ENCODE measurements at places on chromosomes 13 and 19. TPM values are rescaled to one million over a fixed set of nuclear protein-coding genes. Genes with fewer than 3 reads are reported as not detected.

DNA sequence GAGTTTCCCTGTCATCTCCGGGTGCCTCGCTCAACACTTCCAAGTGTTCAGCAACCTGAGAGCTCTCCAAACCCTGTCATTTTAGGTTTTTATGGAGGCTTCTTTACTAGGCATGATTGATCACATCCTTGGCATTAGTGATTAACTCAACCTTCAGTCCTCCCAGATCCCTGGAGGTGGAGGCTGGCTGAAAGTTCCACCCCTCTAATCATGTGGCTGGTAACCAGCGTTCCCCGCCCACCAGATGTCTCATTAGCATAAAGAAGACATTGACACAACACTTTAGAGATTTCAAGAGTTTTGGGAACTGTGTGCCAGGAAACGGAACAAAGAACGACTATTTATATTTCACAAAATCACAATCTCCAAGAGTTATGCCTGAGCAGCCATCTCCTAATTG, 71.1 kb upstream of the RGCC start:
- H3K4me3 ChIP-seq: no peak overlapping the region
- H3K27me3 ChIP-seq: no peaks in the 10 kb centered on the region
- no peaks in the 10 kb centered on the region for H3K36me3 ChIP-seq
- H3K27ac ChIP-seq: no peak overlapping the region
- DNase-seq: no peak

DNA sequence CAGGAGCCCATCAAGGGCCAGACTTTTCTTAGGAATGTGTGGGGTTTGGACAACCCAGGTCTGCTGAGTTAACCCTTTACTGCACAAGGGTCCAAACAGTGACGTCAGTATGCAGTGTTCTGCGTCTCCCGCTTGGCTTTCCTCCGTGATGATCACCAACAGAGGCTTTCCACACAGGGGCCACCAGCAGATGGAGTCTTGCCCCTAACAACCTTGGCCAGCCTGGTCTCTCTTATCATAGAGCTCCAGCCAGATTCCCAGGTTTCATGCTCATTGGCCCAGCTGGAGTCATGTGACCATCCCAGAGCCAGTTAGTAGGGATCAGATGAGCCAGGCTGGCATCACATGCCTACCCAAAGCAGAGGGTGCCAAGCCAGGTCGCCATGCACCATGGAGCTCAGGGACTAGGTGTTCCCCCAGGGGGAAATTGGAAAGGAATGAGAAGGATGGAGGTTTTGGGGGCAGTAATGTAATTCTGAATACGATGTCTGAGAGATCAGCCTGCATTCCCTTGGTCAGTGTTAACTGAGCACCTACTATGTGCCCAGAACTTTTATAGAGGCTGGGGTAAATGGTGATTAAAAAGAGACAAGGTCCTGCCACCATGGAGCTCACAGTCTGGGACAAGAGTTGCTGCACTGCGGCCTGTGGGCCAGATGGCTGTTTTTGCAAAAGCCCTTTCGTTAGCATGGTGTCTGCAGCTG, 61.2 kb downstream of the MYH14 start:
- no peak overlapping the region for H3K27ac ChIP-seq
- no peaks in the 10 kb centered on the region for H3K27me3 ChIP-seq
- no peak for DNase-seq
- peaks cover 3% of the 10 kb centered on the region for H3K36me3 ChIP-seq
- no peak overlapping the region for H3K4me3 ChIP-seq
- no peaks in the 10 kb centered on the region for H3K4me1 ChIP-seq

DNA sequence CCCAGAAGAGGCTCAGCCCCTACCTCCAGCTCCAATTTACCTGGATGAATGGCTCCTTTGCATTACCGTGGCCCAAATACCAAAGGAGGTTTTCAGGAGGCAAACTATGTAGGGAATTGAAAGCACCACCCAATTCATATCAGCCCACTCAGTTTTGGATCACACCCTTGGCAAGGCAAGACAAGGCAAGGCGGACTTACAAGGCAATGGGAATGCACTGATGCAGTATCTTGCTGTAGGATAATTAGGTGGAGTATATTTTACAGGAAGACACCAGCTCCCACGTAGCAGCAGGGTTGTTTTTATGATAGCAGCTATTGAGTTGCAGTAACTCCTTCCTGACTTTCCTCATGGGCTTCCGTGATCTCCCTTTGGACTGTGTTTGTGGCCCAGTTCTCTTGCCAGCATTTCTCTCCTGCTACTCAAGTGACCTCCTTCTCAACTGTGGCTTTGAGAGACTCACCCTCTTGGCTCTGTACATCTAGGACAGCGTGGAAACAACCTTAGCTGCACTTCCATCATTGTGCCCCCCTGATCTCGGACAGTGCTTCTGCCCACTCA, 935.9 kb downstream of the EFNB2 start:
- H3K27me3 ChIP-seq: no peaks in the 10 kb centered on the region
- DNase-seq: no peak
- H3K36me3 ChIP-seq: no peaks in the 10 kb centered on the region
- no peak overlapping the region for H3K27ac ChIP-seq
- no peaks in the 10 kb centered on the region for H3K4me1 ChIP-seq

DNA sequence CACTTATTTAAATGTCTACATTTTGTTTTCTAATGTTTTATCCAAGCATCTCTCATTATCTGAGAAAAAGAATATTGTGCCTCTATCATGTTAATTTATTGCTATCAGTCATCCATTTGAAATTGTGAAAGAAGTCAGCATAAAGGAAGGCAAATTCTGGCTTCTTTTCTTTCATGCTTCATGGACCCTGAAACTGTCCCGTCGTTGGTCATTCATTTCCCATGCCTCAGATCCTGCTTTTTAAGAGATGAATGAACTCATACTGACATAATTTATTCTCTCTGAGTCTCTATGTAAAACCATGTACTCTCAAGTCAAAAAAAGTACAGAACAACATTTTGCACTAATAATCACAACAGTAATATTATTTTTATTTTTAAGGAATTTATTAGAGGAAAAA, 2512.0 kb downstream of the PCDH9 start:
- H3K36me3 ChIP-seq: no peaks in the 10 kb centered on the region
- no peak overlapping the region for H3K4me3 ChIP-seq
- H3K27ac ChIP-seq: no peak overlapping the region
- H3K27me3 ChIP-seq: no peaks in the 10 kb centered on the region
- DNase-seq: no peak

- no peaks in the 10 kb centered on the region for H3K27me3 ChIP-seq
- H3K36me3 ChIP-seq: no peaks in the 10 kb centered on the region
- H3K4me1 ChIP-seq: no peaks in the 10 kb centered on the region
- no peak overlapping the region for H3K4me3 ChIP-seq
- H3K27ac ChIP-seq: no peak overlapping the region
Observed at GRCh38 chr13:48827709-48828108, 148.0 kb upstream of the FNDC3A start.

- H3K27me3 ChIP-seq: no peaks in the 10 kb centered on the region
- no peaks in the 10 kb centered on the region for H3K36me3 ChIP-seq
- H3K4me1 ChIP-seq: no peaks in the 10 kb centered on the region
- H3K27ac ChIP-seq: no peak overlapping the region
- H3K4me3 ChIP-seq: no peak overlapping the region
- no peak for DNase-seq
Observed at GRCh38 chr19:45356760-45357444, 13.5 kb downstream of the ERCC2 start.

- no peaks in the 10 kb centered on the region for H3K36me3 ChIP-seq
- no peak for DNase-seq
Observed at GRCh38 chr13:74850893-74851292, 631.1 kb downstream of the TBC1D4 start.

DNA sequence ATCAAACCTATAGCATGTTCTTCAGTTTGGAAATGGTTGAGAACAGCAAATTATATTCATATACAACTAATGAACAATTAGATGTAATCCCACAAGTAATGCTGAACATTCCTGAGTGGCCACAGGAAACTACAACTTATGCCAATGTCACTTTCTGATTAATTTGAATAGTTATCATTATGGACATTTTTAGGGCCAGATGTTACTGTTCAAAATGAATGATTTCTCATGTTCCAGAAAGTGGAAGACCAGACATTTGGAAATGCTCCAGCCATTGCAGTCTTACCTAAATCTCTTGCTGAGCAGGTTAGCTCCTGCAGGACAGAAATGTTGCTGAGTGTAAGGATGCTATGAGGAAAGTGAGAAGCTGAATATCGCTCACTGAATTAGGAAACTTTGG, 819.8 kb downstream of the PCDH9 start:
- no peaks in the 10 kb centered on the region for H3K36me3 ChIP-seq
- H3K4me1 ChIP-seq: peaks cover 10% of the 10 kb centered on the region
- no peak for DNase-seq

DNA sequence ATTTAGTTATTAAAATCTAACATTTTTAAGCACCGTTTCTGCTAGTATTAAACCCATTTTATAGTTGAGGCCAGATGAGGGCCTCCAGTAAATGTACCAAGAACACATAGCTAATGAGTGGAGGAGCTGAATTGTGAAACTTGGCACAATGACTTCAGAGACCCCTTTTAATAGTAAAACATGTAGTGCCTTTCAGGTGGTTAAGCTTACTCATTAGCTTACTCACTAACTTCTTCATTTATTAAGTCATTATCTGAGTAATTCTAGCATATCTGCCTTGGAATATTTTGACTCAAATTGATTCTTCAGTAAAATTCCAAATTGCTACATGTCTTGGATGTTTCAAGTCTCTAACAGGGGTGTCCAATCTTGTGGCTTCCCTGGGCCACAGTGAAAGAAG, 735.2 kb downstream of the LIG4 start:
- H3K4me3 ChIP-seq: no peak overlapping the region
- no peak for DNase-seq
- no peaks in the 10 kb centered on the region for H3K36me3 ChIP-seq
- no peak overlapping the region for H3K27ac ChIP-seq
- H3K4me1 ChIP-seq: no peaks in the 10 kb centered on the region
- H3K27me3 ChIP-seq: no peaks in the 10 kb centered on the region

- no peak for DNase-seq
- no peaks in the 10 kb centered on the region for H3K27me3 ChIP-seq
- no peak overlapping the region for H3K4me3 ChIP-seq
- H3K27ac ChIP-seq: no peak overlapping the region
Observed at GRCh38 chr13:113996081-113996911, 22.4 kb upstream of the C13orf46 start.

GRCh38 chr13:112103961-112104880, 37.3 kb downstream of the SOX1 start:
- no peaks in the 10 kb centered on the region for H3K4me1 ChIP-seq
- H3K27me3 ChIP-seq: peaks cover 76% of the 10 kb centered on the region
- no peaks in the 10 kb centered on the region for H3K36me3 ChIP-seq
- no peak overlapping the region for H3K27ac ChIP-seq

DNA sequence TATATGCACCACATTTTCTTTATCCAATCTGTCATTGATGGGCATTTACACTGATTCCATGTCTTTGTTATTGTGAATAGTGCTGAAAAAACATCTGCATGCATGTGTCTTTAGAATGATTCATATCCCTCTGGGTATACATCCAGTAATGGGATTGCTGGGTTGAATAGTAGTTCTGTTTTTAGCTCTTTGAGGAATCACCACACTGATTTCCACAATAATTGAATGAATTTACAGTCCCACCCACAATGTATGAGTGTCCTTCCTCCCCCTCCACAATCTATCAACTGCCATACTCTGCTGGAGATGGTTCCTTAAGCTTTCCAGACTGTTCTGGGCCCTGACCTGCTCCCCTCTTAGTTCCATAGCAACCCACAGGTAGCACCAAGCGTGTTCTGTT, 667.0 kb downstream of the LIG4 start:
- no peak overlapping the region for H3K27ac ChIP-seq
- no peak for DNase-seq
- H3K36me3 ChIP-seq: no peaks in the 10 kb centered on the region
- H3K4me1 ChIP-seq: peaks cover 6% of the 10 kb centered on the region

DNA sequence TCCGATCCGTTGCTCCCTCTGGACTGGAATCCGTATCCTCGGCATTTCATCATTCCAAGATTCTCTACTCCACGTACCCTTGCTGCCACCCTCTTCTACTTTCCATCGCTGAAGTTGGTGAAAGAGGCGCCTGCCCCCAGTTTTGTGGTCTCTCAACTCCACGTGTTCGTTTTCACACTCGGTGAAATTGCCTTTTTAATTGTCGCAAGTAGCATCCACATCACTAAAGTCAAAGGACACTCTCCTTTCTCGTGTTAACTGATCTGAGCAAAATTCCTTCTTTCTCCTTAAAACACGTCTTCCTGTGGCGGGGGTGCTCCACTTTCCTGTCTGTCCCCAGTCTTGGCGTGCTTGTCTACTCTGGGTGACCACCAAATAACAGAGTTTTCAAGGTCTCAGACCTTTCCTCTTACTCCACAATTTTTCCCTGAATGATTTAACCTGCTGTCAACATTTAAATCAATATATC, 1.1 kb upstream of the TMTC4 start:
- H3K36me3 ChIP-seq: no peaks in the 10 kb centered on the region
- DNase-seq: no peak
- H3K4me3 ChIP-seq: peak overlapping the region; percentile 67
- H3K27me3 ChIP-seq: peaks cover 7% of the 10 kb centered on the region
- H3K27ac ChIP-seq: no peak overlapping the region
- peaks cover 8% of the 10 kb centered on the region for H3K4me1 ChIP-seq

DNA sequence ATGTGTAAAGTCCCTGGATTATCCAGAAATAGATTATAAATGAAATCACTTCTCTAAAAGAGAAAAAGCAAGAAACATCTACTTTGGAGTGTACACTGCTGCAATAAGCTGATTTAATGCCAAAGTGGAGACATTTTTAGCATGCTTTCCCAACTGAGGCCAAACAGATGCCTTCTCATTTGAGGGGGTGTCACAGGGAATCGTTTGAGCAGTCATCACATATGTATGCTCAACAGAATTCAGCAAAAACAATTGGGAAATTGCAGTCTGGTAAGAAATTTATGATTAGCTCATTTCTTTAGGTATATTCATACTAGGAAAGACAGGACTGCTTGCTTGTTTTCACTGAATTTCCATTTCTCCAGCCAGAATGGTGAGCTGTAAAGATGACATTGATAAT, 27.3 kb upstream of the TPP2 start:
- no peak overlapping the region for H3K27ac ChIP-seq
- no peaks in the 10 kb centered on the region for H3K36me3 ChIP-seq
- H3K4me3 ChIP-seq: no peak overlapping the region
- no peaks in the 10 kb centered on the region for H3K4me1 ChIP-seq
- no peak for DNase-seq

The CEBPA gene
- total RNA-seq: 8.9 TPM

The SIGLEC5 gene
- total RNA-seq: not detected

The CLIP3 gene
- total RNA-seq: 4.2 TPM

The SLAIN1 gene
- total RNA-seq: 2.3 TPM

The ZNF85 gene
- 5.7 TPM for total RNA-seq

The SRRM5 gene
- total RNA-seq: 0.37 TPM

The MPV17L2 gene
- 11.2 TPM for total RNA-seq

The CGB2 gene
- total RNA-seq: not detected

The FAAP24 gene
- 6.9 TPM for total RNA-seq

The SPRY2 gene
- total RNA-seq: 15.8 TPM
